Left lobe of liver (tissue), 2 donors: ENCODE measurements at places on chromosomes 2 and 18. TPM values are rescaled to one million over a fixed set of nuclear protein-coding genes. Genes with fewer than 3 reads are reported as not detected.

Gene ADD2
- 0.33 TPM for total RNA-seq

Gene SLC9A2
- total RNA-seq, result not detected

Gene THSD7B
- 0.10 TPM for total RNA-seq

Gene FAM110C
- 6.7 TPM for total RNA-seq

Gene ETAA1
- 3.2 TPM for total RNA-seq

Gene HOXD4
- total RNA-seq, result not detected

Gene PLCD4
- total RNA-seq, result 0.43 TPM

Gene TLK1
- 35.7 TPM for total RNA-seq

Gene ITGA4
- total RNA-seq, result 2.3 TPM

Gene DQX1
- 0.23 TPM for total RNA-seq

Gene RBM45
- 4.0 TPM for total RNA-seq

Gene SPATA3
- total RNA-seq, result not detected

Gene SLC19A3
- total RNA-seq, result 14.6 TPM

Gene CAVIN2
- total RNA-seq, result 8.6 TPM

Gene RNU2-63P
- total RNA-seq, result 1.7 TPM

Gene BOD1L2
- not detected for total RNA-seq

Gene BOLL
- total RNA-seq, result not detected
